Sigmoid colon (tissue), 7 donors: ENCODE measurements at places on chromosomes 5 and 9. TPM values are rescaled to one million over a fixed set of nuclear protein-coding genes. Genes with fewer than 3 reads are reported as not detected.
A peak's percentile ranks its signal among the peaks of the same experiment; 100 is the strongest.

Gene SLC23A1
- not detected for total RNA-seq

Gene SARDH
- total RNA-seq, result 1.8 TPM

Gene IL9
- not detected for total RNA-seq

Gene GRIN3A
- under 0.01 TPM for total RNA-seq

DNA sequence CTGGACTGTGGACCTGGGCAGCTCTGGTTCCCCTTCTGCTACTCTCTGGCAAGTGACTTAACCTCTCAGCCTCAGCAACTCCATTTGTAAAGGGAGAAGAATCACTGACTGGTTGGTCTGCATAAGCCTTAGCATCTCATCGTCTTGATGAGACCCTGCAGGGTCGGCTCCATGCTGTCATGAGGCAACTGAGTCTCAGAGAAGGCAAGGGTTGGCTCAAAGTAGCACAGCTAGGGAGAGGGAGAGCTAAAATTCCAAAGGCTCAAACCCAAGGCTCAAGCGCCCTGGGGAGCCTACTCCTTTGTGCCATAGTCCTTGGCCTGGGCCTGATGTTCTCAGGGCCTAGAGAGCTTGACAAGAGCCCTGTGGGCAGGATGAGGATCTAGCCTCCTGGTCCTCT lies 4.5 kb downstream of the FGFR4 start:
- no peak for DNase-seq

GRCh38 chr5:180803181-180804128 lies 849 bp upstream of the MGAT1 start:
- peak; percentile 82 for DNase-seq

- no peak for DNase-seq
Measured at GRCh38 chr9:75071530-75072122, 16.3 kb downstream of the NMRK1 start.

GRCh38 chr5:116144103-116144502 lies 59.3 kb downstream of the COMMD10 start:
- DNase-seq, result no peak

DNA sequence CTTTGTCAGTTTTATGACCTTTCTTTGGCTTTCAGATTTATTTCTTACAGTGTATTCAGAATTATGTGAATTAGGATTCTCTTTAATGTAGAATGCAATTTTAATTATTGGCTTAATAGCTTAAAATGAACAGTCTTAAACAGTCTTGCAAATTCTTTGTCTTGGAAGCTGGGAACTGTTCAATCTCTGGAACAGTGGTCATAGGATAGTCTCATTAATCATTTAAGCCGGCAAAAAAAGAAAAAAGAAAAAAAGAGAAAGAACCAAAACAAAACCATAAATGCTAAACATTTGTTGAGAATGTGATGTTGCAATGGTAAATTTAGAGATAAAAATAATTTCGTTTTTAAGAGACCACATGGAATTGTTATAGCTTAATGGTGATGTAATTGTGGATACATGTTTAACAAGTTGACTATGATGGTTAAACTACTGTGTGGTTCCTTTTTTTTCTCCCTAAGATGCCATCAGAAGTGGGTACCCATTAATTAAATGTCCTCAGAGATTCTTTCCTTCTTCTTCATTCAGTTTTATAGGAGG lies 61.6 kb downstream of the NNT start:
- DNase-seq, result no peak

DNA sequence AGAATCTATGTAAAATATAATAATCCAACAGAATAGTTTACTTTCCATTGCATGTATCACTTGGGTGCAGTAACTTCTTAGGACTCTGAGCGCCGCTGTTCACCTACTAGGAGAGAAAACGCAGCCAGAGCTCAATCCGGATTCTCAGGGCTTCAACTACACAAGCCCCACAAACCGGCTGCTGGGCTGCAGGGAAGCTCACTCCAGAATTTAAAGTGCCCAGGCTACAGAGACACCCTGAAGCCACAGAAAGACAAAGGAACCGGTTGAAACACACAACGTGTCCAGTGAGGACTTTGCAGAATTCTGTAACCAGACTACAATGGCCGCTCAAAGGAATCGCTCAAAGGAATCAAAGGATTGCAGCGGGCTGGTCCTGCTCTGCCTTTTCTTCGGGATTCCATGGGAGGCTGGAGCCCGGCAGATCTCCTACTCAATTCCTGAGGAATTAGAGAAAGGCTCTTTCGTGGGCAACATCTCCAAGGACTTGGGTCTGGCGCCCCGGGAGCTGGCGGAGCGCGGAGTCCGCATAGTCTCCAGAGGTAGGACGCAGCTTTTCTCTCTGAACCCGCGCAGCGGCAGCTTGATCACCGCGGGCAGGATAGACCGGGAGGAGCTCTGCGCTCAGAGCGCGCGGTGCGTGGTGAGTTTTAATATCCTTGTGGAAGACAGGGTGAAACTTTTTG lies at the start of gene PCDHGA10:
Gene PCDHGA10, plus strand, starts transcription at position 134 of the 686 bp plus-strand sequence. Its CDS starts 189 bp downstream, at position 323.
- no peak for DNase-seq

GRCh38 chr5:82405618-82406204 lies 127.6 kb upstream of the RPS23 start:
- no peak for DNase-seq

DNA sequence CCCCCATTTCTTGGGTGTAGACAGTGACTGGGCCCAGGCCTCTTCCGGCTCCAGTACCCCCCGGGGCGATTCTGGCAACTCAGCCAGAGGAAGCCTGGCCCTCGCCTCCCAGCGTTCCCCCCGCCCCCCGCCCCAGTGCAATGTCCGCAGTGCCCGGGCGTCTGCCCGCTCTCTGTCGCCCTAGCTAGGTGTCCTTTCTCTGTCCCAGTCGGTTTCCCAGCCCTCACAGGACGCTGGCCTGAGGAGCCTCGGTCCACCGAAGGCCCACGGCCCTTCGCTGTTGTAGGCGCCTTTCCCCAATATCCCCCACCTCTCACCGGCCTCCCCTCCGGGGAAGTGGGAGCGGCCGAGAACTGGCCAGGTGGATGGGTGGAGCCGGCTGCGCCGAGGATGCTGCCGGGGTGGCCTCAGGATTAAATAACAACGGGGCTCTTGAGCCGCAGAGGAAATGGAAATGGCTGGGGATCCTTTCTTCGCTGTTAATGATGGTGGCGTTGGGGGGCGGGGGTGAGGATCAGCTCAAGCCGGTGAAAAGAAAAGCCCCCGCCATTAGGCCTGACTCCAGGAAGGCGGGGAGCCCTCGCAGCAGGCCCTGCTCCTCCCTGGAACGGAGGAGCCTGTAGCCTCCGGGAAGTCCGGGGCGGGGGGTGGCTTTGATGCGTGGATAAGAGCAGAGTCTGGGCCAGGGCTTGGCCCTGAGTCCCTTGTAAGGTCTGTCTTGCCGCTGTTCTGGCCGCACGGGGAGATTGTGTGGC lies 1.1 kb upstream of the SPRY4 start:
- DNase-seq, result peak; percentile 76

DNA sequence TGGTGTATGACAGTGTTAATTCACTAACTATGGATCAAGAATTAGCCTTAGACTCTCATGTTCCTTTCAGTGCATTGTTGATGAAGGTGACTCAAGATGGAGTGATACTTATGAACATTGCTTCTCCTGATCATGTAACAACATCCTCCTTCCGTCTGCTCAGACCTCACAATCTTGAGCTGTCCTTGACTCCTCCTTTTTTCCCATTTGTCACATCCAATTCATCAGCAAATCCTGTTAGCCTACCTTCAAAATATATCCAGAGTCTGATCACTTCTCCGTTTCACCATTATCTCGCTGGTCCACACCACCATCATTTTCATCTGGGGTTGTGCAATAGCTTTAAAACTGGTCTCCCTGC lies 9.2 kb upstream of the SEMA6A start:
- no peak for DNase-seq

DNA sequence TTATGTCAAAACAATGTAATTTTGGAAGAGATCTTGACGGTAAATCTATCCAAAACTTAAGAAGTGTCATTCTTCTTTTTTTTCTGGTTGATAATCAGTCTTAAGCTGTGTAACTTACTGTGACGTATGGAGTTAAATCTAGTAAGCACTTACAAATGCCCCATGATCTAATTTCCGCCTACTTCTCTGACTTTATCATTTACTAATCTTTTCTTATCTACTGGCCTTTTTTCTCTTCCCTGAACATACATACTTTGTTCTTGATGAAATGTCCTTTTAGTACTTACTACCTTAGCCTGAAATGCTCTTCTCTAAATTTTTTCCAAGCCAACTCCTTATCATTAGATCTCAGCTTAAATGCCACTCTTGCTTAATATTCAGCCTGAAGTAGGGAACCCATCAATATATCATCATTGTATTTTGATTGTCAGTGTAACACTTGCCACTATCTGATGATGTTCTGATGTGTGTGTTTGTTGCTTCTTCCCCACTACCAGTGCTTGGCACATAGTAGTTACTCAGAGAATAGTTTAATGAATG lies 27.6 kb downstream of the AP3S1 start:
- DNase-seq, result no peak

DNA sequence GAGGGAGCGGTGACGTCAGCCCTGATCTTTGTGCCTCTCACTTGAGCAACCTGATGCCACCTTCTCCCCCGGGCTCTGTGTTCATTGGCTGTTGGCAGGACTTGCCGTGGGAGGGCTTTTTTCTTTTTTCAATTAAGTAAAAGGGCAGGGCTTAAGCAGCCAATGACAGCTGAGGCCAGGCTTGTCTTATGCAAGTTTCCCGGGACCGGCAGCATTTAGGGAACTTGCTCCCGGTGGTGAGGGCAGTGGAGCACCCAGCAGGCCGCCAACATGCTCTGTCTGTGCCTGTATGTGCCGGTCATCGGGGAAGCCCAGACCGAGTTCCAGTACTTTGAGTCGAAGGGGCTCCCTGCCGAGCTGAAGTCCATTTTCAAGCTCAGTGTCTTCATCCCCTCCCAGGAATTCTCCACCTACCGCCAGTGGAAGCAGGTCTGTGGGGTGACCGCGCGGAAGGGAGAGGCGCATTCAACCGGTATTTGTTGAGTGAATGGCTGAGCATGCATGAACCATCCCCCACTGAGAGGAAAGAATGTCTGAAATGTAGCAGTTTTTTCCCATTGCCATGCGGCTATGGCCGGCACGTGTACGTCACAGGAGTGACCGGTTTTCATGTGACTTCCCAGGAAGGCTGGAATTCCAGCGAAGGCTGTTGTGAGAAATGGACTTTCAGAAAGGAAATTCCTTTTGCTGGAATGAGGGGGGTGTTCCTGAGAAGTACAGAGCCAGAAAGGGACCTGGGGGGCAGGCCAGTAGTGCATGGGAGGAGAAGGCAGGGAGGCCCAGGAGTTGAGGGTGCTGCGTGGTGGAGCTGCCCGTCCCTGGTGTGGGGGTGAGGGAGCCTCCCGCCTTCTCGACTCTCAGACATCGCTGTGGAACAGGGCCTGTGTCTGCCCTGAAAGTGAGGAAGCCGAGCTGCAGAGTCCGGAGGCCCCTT lies 29.0 kb downstream of the PTGES2 start:
- peak; percentile 99 for DNase-seq
